D341Med (cell line): ENCODE measurements at places on chromosomes 13 and 19.

- no peak for DNase-seq
Observed at GRCh38 chr19:15815306-15815705, at the start of gene OR10H1. Gene OR10H1, minus strand, starts transcription at chr19:15815664. Its CDS starts 7,627 bp downstream, at chr19:15808037.

DNA sequence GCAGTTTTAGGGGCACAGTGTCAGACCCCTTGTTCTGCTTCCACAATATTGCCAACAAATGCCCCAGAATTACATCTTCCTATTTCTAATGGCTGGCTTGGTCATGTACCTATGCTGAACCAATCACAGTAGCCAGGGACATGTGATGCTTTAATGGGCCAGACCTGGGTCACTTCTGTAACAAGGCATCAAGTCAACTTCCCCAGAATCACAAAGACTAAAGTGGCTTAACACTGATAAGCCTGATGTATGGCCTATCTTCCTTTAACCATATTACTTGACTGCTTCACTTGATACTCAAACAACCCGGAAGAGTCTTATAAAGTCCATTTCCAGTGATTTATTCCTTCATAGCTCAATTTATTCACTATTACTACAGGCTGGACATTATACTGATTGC lies 19.6 kb downstream of the LNX2 start:
- no peak for DNase-seq

- no peak for DNase-seq
Observed at GRCh38 chr13:78607409-78608251, 4.3 kb upstream of the POU4F1 start.

DNA sequence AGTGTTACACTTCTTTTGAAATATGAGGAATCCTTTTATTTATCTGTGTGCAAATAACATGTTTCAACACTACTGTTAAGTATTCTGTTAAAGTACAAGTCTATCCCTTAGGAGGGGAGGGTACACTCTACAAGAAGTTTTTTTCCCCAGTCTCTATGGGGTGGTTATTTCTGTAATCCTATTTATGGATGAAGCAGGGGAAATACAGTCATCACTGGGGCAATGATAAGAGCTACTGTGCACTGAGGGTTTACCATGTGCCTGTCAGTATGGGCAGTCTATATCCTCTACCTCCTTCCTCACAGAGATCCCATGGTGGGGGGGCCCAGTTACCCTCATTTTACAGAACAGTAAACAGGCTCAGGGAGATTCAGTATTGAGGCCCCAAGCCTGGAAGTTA lies 16.6 kb upstream of the TRIM13 start:
- no peak for DNase-seq

- DNase-seq = no peak
Observed at GRCh38 chr13:74920920-74921319, 561.0 kb downstream of the TBC1D4 start.

DNA sequence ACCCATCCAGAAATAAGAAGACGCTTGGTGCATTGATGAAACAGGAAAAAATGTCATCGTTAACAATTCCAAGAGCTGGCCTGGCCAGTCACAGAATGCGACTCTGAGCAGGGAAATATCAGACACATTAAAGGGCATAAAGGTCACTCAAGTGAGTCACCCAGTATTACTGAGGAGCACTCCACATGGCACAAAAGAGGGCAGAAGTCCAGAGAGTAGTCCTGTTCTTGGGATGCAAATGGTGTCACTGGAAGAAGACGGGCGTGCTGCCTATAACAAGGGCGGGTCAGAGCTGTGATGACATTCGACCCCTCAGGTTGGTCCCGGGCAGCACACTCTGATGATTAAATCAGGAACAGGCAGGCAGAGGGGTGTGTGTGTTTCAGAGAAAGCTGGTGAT lies 720.3 kb downstream of the UQCRFS1 start:
- DNase-seq = no peak

DNA sequence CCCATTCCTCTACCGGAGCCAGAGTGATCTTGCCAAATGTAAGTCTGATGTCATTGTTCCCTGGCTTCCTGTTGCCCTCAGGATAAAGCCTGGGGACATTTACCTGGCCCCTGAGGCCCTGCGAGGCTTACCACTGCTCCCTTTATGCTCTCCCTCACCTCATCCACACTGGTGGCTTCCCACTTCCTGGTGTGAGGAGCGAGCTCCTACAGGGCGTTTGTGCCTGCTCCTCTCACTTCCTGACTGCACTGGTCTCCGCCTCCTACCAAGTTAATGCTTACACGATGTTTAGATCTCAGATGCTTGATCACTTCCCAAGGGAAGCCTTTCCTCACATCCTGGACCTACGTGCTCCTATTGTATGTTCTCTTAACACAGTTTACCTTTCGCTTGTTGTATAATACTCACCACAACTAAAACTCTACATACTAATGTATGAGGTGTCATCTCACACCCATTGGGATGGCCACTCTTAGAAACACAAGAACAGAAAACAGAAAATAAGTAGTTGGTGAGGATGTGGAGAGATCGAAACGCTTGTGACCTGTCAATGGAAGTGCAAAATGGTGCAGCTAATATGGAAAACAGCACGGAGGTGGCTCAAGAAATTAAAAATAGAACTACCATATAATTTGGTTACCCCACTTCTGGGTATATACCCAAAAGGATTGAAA lies 177.6 kb downstream of the SHISA2 start:
- no peak for DNase-seq

GRCh38 chr19:7137120-7137519 lies 67.6 kb downstream of the ZNF557 start:
- no peak for DNase-seq

GRCh38 chr13:112172017-112172416 lies 105.1 kb downstream of the SOX1 start:
- no peak for DNase-seq

GRCh38 chr19:10517361-10517759 lies at the start of gene S1PR5:
Gene S1PR5, minus strand, starts transcription at chr19:10517447. Its CDS starts 2,436 bp downstream, at chr19:10515011.
- peak; percentile 70 for DNase-seq

DNA sequence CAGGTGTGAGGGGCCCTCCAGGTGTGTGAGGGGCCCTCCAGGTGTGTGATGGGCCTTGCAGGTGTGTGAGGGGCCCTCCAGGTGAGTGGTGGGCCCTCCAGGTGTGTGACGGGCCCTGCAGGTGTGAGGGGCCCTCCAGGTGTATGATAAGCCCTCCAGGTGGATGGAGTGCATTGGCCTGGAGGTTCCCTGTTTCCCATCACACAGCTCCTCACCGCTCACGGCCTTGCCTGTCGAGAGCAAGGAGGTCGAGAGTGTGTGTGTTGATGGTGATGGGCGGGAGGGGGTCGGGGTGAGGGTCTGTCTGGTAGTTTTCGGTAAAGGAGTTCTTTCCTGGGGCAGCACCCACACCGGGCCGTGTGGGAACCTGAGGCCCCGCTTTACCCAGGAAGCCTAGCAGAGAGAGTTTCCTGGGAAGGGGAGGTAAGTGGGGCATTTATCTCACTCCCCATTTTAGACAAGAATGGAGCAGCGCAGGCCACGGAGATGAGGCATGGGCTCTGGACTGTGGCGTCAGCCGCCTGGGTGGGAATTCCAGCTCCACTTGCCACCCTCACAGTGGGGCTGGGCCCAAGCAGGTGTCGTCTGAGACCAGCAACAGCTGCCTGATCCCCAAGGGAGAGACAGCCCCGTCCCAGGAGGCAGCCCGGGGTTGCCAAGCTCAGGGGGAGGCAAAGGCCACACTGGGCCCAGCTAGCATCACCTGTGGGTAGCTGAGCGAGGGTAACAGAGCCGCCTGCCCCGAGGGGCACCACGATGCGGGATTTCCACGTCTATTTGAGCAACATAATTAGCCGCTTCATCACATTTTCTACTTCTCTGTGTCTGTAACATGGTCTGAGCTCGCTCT lies 10.9 kb upstream of the GAS6 start:
- DNase-seq = no peak

DNA sequence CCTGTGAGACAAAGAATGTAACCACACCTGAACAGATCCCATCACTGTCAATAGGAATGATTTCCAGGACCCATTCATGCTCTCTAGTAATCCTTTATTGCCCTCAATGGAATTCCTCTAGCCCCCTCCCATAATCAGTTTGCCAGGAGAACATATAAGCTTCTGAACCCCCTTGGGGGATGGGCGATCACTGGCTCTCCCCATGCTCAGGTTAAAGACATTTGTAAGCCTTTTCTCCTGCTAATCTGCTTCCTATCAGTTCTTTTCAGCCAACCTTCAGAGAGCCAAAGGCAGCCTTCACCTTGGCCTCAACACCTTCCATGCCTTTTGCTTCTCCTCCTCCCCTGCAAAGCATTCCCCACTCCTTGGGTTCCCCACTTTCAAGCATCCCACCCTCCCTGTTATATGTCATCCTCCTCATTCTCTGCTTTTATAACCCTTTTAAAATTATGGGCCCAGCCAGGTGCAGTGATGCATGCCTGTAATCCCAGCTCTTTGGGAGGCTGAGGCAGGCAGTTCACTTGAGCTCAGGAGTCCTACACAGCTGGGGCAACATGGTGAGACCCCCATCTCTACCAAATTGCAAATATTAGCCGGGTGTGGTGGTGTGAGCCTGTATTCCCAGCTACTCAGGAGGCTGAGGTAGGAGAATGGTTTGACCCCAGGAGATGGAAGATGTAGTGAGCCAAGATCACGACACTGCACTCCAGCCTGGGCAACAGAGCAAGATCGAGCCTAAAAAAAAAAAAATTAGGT lies 12.4 kb downstream of the DPRX start:
- no peak for DNase-seq
